ENCODE measurements at places on chromosomes 2 and 18.

- no peak for DNase-seq
These were observed 3.6 kb downstream of the LRP1B start for GRCh38 chr2:142127248-142127647.

- DNase-seq: no peak
These were observed 1706.7 kb downstream of the SUCLG1 start for GRCh38 chr2:82752396-82752795.

GRCh38 chr2:100513650-100514049, 43.4 kb downstream of the NMS start:
- no peak for DNase-seq

DNA sequence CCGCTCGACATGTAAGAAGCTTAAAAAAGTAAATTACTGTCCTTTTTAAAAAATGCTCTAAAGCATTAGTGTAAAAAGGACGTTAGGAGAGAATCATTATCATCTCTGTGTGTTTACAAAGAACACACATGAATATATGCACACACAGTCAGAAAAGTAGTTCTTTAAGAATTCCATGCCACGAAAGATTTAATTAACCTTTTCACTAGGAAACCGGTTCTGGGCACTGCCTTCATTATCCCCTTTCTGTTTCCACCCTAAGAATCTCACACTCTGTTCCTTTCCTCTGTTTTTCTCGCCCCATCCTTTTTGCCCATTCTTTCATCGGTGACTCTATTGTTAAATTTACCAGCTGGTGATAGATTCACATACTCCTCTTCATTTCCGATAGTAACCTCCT, 338.6 kb downstream of the DCC start:
- no peak for DNase-seq

GRCh38 chr2:188117706-188118105, 174.0 kb upstream of the GULP1 start:
- DNase-seq: no peak

- DNase-seq: no peak
These were observed 35.9 kb upstream of the SNED1 start for GRCh38 chr2:240962300-240963064.

- no peak for DNase-seq
These were observed 41.4 kb downstream of the IL1R2 start for GRCh38 chr2:102033031-102033749.

DNA sequence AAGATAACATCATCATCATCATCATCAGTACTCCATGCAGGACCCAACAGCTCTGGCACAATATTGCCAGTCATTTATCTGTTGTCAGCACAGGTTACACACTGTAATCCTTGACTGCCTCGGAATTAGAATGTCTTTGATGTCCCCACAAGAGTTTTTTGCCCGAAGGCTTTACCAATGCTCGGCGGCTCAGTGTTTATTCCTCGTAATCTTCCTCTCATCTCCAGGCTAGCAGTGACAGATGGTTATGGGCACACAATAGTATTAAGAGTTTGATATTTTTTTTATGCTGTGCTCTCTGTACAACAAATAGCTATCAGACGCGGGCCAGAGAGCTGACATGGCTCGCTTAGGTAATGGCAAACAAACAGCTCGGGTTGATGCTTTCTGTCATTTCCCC, 515.2 kb downstream of the ZEB2 start:
- no peak for DNase-seq
